ENCODE measurements at places on chromosomes 4 and X. TPM values are rescaled to one million over a fixed set of nuclear protein-coding genes. Genes with fewer than 3 reads are reported as not detected.

DNA sequence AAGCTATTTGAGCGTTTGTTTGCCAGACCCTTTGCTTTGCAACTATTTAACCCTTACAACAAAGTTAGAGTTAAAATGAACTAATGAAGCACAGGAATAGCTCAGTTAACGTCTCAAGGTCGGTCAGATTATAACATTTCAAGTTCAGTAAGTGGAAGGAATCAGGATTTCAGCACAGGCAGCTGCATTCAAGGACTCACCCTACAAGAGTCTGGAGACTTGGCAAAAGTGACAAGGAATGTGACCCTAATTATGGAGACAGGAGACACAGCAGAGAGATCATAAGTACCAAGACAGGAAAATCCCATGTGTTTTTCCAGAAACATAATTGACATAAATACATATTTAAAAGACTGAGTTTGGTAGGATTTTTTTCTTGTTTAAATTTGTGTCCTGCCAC is 1481.7 kb downstream of the TECRL start:
- DNase-seq, result no peak

GRCh38 chr4:1809754-1810502 is 16.8 kb downstream of the FGFR3 start:
- DNase-seq, result peak; percentile 68

DNA sequence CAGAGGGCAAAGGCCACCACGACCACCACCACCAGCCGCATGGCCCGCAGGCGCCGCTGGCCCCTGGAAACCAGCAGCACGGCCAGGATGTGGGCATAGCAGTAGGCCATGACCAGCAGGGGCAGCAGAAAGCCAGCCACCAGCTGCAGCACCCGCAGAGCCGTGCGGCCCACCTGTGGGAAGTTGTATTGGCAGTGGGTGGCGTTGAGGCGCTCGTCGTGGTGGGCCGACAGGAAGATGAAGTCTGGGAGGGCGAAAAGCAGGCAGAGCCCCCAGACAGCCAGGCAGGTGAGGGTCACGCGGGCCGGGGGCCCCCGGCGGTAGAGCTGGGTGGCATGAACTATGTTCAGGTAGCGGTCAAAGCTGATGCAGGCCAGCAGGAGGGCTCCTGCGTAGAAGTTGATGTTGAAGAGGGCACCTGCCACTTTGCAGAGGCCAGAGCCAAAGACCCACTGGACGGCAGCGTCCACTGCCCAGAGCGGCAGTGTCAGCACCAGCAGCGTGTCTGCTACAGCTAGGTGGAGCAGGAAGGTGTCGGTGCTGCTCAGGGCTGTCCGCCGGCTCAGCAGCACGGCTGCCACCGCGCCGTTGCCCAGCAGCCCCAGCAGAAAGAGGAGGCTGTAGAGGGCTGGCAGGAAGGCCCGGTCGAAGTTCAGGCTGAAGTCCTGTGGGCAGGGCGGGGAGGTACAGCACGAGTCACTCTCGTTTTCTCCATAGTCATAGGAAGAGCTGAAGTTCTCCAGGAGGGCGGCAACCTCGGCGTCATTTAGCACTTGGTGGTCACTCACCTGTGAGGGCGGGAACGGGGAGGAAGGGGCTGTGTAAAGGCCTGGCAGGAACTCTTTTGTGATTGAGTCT is 1.4 kb downstream of the CXCR3 start:
- no peak for DNase-seq

DNA sequence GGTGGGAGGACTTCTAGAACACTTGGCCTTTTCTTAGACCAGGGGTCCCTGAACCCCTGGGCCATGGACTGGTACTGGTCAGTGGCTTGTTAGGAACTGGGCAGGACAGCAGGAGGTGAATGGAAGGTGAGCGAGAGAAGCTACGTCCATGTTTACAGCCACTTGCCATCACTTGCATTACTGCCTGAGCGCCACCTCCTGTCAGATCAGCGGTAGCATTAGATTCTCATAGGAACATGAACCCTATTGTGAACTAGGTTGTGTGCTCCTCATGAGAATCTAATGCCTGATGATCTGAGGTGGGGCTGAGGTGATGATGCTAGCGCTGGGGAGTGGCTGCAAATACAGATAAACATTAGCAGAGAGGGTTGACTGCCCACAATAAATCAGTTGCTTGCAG is 100.9 kb upstream of the IGFBP7 start:
- no peak for DNase-seq

GRCh38 chr4:13627178-13627605 is 333 bp downstream of the BOD1L1 start:
- no peak for DNase-seq

DNA sequence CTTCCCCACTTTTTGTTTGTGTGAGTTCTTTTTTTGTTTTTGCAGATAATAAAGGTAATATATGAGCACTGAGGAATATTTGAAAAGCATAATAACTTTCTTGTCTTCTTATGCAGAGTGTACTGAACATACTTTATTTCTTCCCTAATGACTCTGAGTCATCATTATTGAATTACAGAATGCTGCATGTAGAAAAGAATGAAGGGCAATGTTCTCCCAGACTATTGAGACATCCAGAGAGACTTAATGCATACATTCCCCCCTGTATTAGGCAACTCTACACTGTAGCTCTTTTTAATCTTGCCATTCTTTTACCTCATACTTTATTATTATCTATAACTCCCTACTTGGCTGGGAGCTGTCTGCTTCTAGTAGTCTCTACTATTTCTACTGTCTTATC is 240.5 kb upstream of the ANKRD50 start:
- no peak for DNase-seq

GRCh38 chr4:96136056-96136455 is 296.2 kb downstream of the PDHA2 start:
- no peak for DNase-seq

DNA sequence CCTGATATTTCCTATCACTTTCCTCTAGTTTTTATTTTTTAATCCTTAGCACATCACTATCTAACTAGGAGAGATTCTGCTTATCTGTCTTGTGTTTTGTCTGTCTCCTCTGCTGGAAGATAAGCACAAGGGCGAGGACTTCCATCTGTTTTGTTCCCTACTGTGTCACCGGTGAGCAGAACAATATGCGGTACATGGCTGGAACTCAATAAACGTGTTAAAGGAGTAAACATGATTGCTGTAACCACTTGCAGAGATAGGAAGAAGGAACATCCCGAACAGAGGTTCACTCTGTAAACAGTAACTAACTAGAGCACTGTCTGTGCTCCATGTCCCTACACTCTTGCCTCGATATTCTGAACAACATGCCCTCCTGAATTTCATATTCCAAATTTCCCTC is 5.2 kb downstream of the HS3ST1 start:
- no peak for DNase-seq

Gene INTU
- total RNA-seq, result 4.4 TPM

Gene EMD
- 54.8 TPM for total RNA-seq

Gene NAA11
- not detected for total RNA-seq

Gene GABRE
- total RNA-seq, result 42.3 TPM

Gene GLRA2
- not detected for total RNA-seq

Measured in heart left ventricle (tissue), 16 donors.